ENCODE measurements at places on chromosomes 5 and 9.

- peak overlapping the region; percentile 83 for H3K4me3 ChIP-seq
- no peak for DNase-seq
- H3K27ac ChIP-seq = peak overlapping the region; percentile 88
- no peaks in the 10 kb centered on the region for H3K4me1 ChIP-seq
- H3K36me3 ChIP-seq = peaks cover 19% of the 10 kb centered on the region
These were observed 558 bp downstream of the GRPEL2 start for GRCh38 chr5:149345892-149346222.

DNA sequence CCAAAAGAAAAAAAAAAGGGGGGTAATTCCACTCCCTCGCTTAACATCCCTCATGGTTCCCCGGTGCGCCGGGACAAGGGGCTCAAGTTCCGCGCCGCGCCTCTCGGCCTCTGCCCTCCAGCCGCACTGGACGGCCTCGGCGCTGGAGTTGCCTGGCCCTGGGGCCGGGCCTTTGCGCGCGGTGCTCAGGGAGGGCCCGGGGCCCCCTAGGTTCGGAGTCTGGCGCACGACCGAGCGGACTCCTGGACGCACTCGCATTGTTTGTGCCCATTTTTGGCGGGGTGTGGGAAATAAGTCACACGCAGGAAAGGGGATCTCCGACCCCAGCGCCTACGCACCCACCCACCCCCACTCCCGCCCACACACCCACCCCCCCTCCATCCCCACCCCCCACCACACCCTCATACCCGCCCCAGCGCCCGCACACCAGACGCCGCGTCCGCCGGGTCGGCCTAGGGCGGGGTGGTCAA is 381 bp downstream of the MED22 start:
- H3K4me1 ChIP-seq = peaks cover 7% of the 10 kb centered on the region
- peak overlapping the region; percentile 66 for H3K27ac ChIP-seq
- H3K36me3 ChIP-seq = peaks cover 24% of the 10 kb centered on the region
- H3K27me3 ChIP-seq = no peaks in the 10 kb centered on the region
- DNase-seq = peak; percentile 47

GRCh38 chr5:52864371-52864770 is 76.7 kb downstream of the ITGA1 start:
- no peaks in the 10 kb centered on the region for H3K27me3 ChIP-seq
- H3K4me1 ChIP-seq = no peaks in the 10 kb centered on the region
- no peak overlapping the region for H3K27ac ChIP-seq
- no peaks in the 10 kb centered on the region for H3K36me3 ChIP-seq

- H3K4me3 ChIP-seq = no peak overlapping the region
- peak; percentile 49 for DNase-seq
- H3K36me3 ChIP-seq = no peaks in the 10 kb centered on the region
- no peaks in the 10 kb centered on the region for H3K4me1 ChIP-seq
- H3K27me3 ChIP-seq = no peaks in the 10 kb centered on the region
- H3K27ac ChIP-seq = no peak overlapping the region
These were observed 21.9 kb upstream of the VDAC1 start for GRCh38 chr5:134026521-134027287.

- no peak overlapping the region for H3K4me3 ChIP-seq
- H3K36me3 ChIP-seq = no peaks in the 10 kb centered on the region
- DNase-seq = no peak
These were observed 145.7 kb downstream of the ACER2 start for GRCh38 chr9:19554529-19554928.
